HL-60 (cell line): ENCODE measurements at places on chromosomes 1 and 21.

- DNase-seq, result no peak
These were observed 67.4 kb upstream of the ARTN start for GRCh38 chr1:43866201-43866600.

GRCh38 chr21:37366482-37367316 lies at the start of gene DYRK1A:
Gene DYRK1A (plus strand): TSS chr21:37366773. CDS start chr21:37420375, 53,602 bp downstream.
- DNase-seq, result peak; percentile 99

- DNase-seq, result no peak
These were observed 87.9 kb upstream of the SMYD2 start for GRCh38 chr1:214192825-214193643.

GRCh38 chr1:156511644-156512043 lies 11.1 kb upstream of the MEF2D start:
- no peak for DNase-seq

DNA sequence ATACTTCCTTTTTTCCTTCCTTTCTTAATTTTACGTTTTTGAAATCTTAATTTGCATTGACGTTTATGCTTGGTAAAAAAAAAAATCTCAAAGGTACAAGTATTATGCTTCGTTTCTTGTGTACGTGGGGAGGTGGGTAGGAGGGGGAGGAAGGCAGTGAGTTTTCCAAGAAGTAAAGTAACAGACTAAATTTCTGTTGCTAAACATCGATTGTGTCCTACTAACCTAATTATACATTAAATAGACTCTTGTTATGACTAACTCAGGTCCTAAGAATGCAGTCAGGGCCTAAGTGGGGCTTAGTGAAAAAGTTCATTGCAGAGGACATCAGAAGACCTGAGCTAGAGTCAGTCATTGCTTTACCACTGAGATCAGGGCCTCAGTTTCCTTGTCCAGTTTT lies 17.5 kb downstream of the NEK7 start:
- DNase-seq, result no peak

DNA sequence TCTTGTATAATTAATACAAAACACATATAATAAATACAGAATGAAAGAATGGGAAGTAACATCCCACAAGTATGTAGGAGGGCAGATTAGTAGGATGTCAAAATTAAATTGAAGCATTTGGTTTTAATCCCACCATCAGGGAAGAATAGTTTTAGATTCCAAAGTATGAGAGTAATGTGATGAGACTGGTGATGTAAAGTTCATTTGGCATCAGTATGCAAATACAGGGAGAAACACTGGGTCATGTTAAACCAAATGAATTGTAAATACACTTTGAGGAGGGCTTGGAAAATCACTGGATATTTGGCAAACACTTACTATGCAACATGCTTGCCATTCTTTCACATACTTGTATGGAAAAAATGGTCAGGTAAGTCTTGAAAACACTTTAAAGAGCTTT lies 358.8 kb downstream of the DPYD start:
- DNase-seq, result no peak

DNA sequence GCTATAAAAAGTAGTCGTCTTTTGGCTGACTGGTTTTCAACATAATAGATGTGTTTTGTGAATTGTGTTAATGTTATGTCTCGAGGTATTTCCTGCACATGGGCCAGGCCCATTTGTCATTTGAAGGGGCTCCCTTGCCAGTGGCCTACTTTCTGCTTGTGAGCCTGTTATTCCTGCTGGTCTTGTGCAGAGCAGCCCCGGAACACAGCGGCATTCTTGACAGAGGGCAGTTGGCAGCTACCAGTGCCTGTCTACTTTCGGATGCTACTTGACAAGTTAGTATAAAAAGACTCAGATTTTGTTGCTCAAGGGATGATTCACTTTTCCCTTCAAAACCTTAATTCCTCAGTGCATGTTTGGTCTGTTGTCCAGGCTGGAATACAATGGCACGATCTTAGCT lies 28.5 kb downstream of the PGM1 start:
- no peak for DNase-seq

- DNase-seq, result no peak
These were observed 44.7 kb upstream of the COL24A1 start for GRCh38 chr1:86201311-86201710.

- DNase-seq, result no peak
These were observed 271.5 kb upstream of the TMEM51 start for GRCh38 chr1:14881775-14882672.

DNA sequence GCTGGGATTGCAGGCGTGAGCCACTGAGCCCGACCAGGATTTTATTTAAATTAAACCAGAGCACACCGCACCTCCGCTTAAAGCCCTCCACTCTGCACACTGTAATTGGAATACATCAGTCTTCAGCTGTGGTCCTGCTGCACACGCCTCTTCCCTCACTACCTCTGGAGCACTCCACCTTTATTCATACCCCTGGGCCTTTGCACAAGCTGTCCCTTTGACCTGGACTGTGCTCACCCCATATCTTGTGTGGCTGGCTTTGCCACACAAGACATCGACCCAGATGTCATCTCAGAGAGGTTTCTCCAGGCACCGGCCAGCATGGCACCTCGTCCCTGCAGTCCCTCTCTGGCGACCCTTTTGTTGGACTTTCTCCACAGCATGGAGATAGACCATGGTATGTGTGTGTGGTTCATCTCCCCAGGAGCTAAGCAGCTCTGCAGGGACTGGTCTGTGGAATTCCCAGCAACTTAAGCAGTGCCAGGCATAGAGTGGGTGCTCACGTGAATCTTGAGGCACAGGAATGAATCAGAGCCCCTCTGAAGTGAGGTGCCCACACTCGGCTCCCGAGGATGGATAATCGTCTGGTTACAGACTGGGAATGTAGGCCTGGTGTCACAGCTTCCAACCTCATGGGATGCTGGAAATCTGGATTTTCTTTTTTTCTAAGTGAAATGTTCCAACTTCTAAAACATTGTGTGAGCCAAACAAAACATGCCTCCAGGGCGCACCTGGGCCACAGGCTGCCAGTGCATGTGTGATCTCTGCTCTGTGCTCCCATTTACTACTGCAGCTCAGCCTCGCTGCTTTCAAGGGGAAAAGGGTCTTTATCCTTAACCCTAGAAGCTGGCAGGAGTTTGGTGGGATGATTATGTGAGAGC lies 61.9 kb downstream of the EVA1C start:
- no peak for DNase-seq

GRCh38 chr1:169117599-169117998 lies 11.1 kb downstream of the ATP1B1 start:
- no peak for DNase-seq

DNA sequence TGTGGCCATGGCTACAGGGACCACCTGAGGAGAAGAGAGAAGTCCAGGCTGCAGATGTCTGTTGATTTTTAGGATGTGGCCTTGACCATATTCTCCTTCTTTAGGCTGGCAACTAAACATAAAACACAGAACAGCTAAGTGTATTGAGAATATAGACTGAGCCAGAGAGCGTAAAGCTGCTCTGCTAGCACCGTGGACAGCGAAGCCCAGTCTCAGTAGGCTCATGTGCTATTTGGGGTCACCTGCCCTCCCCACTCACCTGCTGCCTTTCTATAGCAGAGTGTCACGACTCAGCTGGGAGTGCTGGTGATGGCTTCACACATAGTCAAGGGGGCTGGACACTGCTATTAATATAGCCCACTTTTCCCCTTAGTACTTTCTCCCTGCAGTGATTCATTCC lies 278.5 kb downstream of the KCNH1 start:
- DNase-seq, result no peak
